Muscle of back (tissue), 13 donors: ENCODE measurements at places on chromosomes 1 and 21.

- no peak for DNase-seq
Observed at GRCh38 chr1:22077728-22078127, 25.2 kb downstream of the CDC42 start.

- no peak for DNase-seq
Observed at GRCh38 chr1:150575072-150575489, 4.3 kb downstream of the MCL1 start.

DNA sequence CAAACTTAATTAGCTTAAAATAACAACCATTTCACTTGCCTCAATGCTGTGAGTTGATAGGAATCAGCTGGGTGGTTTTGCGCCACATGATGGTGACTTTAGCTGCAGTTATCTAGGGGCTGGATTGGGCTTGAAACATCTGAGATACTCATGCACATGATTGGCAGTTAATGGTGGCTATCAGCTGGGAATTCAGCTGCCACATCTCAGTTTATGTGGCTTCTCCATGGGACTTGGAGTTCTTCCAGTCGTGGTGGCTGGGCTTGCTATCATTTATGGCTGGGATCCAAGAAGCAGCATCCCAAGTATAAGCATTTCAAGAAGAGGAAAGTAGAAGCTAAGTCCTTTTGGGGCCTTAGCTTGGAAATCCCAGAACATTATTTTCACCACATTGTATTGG is 36.4 kb downstream of the PDC start:
- DNase-seq: peak; percentile 12

DNA sequence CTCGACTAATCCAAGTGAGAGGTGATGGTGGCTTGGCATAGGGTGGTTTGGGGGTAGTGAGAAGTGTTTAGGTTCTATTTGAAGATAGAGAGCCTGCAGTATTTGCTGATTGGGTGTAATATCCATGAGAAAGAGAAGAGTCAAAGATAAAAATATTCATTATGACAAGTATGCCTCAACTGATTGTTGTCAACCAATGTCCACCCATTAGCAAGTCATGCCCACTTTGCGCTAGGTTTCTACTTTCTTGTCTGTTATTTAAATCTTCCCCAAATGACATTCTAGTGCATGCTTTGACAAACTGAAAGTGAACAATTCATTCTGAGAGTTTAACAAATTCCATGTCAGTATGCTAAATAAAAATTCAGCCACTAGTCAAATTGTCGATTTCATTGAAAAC is 3.8 kb upstream of the XCL1 start:
- DNase-seq: no peak

GRCh38 chr1:32816676-32817158 is 441 bp downstream of the YARS1 start:
- DNase-seq: peak; percentile 54

- DNase-seq: no peak
Observed at GRCh38 chr1:220772846-220773245, 13.9 kb upstream of the MTARC1 start.

DNA sequence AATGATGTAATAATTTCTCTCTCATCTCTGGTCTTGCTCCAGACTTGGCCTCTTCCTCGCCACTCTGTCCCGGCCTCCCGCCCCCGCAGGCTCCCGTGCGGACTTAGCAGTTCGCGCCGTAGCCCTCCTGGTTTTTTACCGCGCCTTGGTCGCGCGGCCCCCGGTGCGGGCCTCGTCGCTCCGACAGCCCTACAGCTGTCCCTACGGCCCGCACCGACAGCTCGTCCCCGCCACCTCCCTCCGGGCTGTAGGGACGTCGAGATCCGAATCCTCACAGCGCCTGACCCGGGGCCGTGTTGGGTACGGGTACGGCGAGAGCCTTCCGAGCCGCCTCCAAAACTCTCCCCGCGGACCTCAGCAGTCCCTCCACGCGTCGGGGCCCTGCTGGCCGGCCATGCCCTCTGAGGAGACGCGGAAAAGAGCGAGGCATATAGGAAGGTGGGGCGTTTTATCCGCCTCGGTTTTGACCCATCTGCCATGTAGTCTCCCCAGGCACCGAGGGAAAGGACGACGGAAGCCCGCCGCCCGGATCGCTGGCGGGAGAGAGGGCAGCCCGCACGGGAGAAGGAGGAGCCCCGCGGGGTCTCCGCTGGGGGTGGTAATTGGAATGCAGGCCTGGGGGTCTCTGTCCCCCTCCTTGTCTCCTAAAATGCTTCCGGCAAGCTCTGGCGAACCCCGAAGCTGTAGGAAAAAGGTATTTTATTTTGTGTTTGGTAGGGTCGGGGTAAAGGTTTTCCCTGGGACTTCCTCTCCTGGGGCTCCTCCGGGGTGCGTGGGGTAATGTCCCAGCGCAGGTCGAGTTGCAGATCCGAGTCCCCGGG is 3.3 kb downstream of the LHX4 start:
- no peak for DNase-seq

GRCh38 chr1:231417513-231417912 is 4.6 kb downstream of the EGLN1 start:
- no peak for DNase-seq

- DNase-seq: no peak
Observed at GRCh38 chr1:197770243-197770642, 5.0 kb downstream of the DENND1B start.

DNA sequence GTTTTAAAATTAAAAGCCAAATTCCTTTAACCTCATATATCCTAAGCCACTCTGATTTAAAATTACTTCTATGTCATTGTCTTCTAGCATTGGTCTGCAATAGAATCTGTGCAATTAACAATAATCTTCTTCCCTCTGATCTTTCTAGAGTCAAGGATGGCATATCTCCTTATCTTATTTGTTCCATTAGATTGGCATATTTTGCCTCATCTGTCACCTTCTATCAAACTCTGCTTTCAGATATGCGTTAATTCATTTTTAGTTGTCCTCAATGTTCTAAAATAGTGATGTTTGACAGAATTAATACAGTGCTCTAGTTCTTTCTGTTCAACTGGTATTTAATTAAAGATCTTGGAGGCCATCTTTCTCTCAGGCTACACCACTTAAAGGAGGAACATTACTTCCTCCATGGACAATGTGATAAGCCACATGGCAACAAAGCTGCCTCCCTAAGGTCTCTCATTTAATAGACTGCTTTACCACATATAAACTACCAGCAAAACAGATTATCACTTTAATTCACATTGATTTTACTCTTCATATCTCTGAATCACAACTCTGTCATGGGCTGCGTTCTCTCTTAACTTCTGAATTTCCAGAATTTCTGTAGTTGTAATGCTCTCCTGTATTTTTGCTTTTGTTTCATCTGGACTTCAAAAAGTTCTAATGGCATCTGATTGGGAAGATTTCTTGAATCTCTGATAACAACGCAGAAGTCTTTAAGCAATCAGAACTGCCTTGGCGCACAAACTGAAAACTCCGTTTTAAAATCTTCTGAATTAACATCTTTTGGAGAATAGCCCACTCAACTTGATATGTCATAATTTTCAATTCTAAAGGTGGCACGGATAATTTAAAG is 2.8 kb downstream of the NRIP1 start:
- no peak for DNase-seq

GRCh38 chr1:91596474-91596873 is 95.8 kb downstream of the CDC7 start:
- no peak for DNase-seq

DNA sequence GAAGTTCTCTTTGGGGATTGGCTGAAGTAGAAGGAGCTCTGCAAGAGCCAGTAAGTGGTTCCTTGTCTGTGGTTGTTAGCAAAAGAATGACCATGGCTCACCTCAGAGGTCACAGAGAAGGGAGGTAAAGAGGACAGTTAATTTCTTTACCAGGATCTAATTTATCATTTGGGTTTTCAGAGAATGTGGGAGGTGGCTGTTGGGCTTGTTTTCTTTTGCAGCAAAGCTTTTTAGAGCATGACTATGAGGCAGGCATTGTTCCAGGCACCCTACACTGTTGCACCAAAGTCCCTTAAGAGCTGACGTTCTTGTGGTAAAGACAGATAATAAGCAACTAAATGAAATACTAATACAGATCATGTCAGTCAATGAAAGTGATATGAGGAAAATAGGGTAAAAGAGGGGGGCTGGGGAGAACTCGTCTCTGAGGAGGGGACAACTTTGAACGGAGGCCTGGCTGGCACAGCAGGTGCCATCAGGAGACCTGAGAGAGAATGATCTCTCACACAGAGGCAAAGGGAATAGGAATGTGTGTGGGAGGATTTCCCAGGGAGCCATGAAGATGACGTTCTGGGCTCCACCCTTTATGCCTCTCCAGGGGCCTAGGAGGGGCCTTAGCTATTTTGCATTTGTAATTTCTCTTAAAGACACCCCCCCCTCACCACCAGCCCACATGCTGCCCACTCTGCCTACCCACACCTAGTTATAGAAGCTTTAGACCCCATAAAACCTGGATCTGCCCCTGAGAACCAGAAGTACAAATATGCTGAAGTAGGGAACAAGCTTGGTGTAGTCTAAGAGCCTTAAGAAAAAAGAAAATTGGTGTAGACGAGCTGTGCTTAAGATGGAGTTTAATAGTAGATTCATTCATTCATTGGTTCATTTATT is 177.5 kb downstream of the ROR1 start:
- no peak for DNase-seq

DNA sequence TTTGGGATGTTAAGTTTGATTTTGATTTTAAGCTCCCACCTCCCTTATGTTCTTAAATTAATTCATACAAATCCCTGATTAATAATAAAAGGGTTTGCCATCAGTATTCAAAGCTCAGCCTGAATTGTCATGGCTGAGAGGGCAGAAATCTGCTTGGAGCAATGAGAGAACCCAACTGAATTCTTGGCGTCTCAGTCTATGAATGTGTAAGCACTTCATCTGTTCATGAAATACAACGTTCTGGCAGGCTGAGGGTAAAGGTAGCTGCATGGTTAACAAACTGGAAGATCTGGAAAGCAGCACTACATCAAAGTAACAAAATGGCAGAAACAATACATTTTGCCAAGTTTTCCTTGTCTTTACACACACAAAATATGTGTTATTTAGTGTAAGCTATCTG is 95.3 kb downstream of the ACBD6 start:
- DNase-seq: no peak

- no peak for DNase-seq
Observed at GRCh38 chr1:168116327-168116799, 20.4 kb downstream of the GPR161 start.

- no peak for DNase-seq
Observed at GRCh38 chr1:157249326-157249725, 111.1 kb upstream of the ETV3 start.

- DNase-seq: no peak
Observed at GRCh38 chr1:34790985-34791384, 1.8 kb upstream of the GJA4 start.

GRCh38 chr21:45202889-45203288 is 84.8 kb downstream of the POFUT2 start:
- no peak for DNase-seq

DNA sequence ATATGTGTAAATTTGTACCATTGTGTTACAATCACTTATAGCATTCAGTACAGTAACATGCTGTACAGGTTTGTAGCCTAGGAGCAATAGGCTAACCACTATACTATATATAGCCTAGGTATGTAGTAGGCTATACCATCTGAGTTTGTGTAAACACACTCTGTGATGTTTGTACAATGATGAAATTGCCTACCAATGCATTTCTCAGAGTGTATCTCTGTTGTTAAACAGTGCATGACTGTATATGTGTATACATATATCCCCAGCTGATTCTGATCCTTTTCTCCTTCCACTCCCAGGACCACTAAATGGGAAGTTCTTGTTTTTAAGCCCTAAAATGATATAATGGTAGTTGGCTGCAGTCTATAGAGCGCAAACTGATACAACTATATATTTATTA is 7.8 kb downstream of the GNPAT start:
- DNase-seq: no peak

GRCh38 chr1:178388418-178389145 is 108.2 kb downstream of the CLEC20A start:
- peak; percentile 74 for DNase-seq

GRCh38 chr21:44657635-44658540 is at the start of gene KRTAP12-3:
TSS of gene KRTAP12-3 (plus strand) at chr21:44657932. CDS start at chr21:44657980, 48 bp downstream.
- no peak for DNase-seq

DNA sequence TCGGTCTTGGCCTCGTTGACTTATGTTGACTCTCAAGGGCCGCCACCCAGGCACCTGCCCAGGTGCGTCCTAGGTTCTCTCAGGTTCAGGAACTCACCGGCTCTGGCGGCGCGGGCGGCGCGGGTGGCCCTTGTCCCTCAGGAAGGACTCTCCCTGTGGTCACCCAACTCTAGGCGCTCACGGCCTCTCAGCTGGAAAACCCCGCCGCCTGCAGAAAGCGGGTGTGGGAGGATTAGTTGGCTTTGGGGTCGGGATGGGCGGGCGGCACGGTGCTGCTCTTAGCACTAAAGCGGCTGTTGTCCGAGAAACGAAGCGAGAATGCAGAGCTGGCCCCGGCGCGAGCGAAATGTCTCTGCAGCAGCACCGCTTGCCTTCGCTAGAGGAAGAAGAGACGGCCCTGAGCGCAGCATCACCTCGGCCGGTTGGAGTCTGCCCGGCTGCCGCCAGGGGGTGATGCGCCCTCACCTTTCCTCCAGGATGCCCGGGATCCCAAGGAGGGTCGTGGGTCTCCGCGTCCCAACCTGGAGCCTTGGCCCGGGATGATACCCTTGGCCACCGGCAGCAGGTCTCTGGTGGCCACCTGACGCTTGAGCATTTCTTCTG is 8.1 kb upstream of the TADA1 start:
- DNase-seq: peak; percentile 55

GRCh38 chr1:42737257-42737656 is 2.8 kb downstream of the CLDN19 start:
- DNase-seq: no peak

DNA sequence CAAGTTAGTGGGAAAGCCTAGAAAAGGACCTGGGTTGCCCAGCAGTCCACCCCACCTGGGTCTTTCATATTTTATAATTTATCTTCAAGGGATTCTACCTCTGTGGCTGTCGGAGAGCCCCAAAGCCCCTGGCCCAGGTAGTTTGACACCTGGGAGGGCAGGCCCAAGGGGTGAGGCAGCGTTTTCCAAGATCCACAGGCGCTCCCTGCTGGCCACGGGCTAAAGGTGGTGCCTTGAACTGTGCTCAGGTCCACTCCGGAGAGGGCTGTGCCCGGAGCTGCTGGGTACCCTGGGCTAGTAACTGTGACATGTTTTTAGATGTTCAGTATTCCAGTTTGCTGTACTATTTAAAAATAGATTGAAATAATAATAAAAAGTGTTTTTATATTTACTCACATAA is 37.2 kb upstream of the CRNN start:
- no peak for DNase-seq

- peak; percentile 45 for DNase-seq
Observed at GRCh38 chr21:26843933-26844257, 1.3 kb downstream of the ADAMTS1 start.

DNA sequence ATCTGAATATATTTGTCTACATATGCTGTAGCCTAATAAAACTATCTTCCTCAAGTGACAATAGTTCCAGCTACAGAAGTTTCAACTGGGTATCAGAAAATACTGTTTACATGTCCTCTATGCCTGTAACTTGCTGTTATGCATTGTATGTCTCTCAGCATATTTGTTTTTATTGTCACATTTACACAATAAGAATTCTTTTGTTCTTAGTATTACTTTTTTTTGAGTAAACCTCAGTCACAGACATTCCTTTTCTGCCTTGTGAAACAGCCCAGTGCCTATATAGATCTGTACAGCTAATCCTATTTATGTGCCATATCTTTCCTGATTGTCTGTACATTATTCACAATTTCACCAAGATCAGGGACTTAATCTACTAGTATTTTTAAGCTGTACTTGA is 565.2 kb downstream of the NEGR1 start:
- peak; percentile 15 for DNase-seq
